Muscle of arm (tissue), 14 donors: ENCODE measurements at places on chromosomes 13 and 19.

DNA sequence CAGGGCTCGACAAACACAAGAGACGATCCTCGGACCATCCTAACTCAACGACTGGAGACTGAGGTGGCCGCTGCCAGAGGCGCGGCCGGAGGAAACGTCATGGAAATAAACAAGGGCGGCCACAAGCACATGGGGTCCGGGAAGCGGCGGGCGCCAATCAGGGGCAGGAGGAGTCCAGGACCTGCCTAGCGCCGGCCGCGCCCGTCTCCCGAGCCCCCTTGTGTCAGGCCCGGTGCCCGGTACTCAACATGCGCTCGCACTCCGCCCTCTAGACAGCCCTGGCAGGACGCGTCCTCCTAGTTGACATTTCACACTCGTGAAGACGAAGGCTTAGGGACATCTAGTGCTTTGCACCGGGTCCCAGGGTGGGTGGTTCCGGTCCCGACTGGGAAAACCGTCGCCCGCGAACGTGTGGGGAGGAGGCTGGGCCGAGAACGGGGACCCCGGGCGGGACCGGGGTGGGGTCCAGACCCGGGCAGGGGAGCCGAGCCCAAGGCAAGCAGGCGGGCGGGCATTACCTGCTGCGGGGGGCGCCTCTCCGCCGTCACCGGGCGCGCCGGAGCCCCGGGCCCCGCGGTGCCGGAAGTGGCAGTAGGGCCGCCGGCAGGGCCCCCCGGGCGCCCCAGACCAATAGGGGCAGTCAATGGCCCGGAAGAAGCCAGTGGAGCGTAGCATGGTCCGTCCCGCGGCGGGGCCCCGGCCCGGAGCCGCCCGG lies 442 bp downstream of the REXO1 start:
- DNase-seq = no peak

DNA sequence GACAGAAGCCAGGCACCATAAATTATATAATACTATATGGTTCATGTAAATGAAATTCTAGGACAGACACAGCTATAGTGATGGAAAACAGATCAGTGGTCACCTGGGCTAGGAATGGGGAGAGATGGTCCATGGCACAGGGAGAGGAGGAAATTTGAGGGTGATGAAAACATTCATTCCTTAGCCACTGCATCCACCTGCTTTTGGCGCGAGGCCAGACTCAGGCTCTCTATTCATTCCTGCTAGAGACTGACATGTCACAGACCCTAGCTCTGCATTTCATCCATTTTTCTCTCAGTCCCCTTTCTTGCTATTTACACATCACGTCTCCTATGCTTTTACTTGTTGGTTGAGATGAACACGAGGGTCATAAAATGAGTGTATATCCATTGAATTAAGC lies 628.3 kb upstream of the SLC10A2 start:
- DNase-seq = no peak

- no peak for DNase-seq
Observed at GRCh38 chr13:109401307-109401706, 385.1 kb downstream of the IRS2 start.

DNA sequence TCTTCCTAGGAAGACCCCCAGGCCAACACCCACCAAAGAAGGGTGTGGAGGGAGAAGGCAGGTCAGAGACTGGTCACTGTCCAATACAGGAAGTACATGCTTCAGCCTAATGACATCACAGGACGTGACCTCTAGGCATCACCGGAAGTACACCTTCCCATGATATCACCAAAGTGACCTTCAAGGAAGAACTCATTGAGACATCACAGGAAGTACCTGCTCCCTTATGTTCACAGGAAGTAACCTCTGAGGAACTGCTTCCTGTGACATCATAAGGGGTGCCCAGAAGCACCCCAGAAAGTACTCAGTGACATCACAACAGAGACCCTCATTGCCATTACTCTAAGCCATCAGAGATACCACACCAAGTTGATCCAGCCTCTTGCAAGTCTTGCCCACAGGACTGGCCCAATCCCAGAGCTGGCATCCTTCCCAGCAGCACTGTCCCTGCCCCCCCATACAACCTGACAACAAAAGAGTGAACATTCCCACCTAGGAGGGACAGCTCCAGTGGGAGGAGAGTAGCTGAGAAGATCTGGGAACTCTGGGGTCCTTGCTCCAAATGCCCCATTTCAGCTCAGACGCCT lies 24.2 kb upstream of the NANOS2 start:
- no peak for DNase-seq

DNA sequence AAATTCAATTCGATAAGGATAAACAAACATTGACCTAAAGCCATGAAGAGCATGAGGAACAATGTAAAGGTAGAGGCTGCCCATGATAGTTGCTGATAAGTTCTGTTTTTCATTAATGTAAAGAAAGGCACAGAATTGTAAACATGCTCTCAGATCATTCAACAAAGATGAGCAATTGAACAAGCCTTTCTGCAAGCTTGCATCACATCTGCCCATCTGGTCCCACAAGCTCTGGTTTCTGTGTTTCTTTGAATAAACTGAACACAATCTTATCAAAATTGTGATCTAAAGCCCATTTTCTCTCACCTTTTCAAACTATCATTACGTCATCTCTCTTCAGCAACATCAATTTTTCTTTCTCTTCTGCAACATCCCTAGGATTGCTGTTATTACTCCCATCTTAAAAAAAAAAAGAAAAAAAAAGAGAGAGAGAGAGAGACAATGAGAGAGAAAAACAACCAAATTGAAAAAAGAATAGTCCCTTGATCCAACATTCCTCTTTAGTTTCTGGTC lies 487.2 kb upstream of the GPC6 start:
- no peak for DNase-seq

DNA sequence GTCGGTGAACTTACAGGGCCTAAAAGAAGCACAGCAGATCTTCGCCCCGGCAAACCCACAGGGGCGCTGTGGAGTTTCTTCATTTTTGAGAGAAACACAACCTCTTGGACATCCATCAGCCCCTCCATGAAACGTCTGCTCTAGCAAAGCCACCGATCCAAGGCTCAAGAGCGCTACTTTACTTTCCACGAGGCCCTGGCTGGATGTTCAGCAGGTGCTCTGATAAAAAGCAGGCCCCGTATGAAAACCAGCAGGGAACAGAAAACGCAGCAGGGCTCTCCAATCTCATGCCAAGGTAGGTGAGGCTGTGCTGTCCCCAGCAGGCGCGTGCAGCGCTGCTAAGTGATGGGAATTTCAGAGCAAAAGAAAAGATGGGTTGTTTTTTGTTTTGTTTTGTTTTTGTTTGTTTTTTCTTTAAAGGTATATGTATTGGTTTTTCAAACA lies 86.7 kb downstream of the IRS2 start:
- DNase-seq = no peak

DNA sequence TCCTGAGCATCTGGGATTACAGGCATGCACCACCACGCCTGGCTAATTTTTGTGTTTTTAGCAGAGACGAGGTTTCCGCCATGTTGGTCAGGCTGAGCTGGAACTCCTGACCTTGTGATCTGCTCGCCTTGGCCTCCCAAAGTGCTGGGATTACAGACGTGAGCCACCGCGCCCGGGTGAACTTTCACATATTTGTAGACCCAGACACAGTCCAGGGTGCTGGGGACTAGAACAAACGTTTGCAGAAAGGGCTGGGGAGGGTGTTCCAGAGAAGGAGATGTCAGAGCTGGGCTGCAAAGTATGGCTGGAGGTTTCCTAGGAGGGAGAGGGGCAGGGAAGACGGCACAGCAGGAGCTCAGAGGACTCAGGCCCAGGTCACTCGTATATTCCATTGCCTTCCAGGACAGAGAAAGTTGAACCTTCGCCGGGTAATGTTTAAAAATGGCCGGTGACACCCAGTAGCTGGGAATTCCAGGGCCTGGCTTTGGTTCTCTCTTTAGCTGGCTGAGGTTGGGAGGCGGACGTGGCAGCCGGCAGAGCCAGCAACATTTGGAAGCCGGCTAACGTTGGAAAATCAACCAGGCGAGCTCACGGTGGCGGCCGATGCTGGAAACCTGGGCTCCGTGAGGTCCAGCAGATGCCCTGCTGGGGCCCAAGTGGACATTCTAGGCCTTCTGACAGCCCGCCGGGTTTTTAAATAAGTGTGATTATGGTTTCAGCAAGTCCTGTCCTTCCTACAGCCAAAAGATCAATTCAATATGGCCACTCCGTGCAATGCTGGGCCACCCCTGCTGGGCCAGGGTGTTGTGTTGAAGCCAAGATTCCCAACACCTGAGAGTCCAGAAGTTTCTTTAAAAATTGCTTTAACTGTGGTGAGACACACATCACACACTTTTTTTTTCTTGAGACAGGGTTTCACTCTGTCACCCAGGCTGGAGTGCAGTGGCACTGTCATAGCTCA lies 41.5 kb downstream of the NFIC start:
- peak; percentile 88 for DNase-seq

DNA sequence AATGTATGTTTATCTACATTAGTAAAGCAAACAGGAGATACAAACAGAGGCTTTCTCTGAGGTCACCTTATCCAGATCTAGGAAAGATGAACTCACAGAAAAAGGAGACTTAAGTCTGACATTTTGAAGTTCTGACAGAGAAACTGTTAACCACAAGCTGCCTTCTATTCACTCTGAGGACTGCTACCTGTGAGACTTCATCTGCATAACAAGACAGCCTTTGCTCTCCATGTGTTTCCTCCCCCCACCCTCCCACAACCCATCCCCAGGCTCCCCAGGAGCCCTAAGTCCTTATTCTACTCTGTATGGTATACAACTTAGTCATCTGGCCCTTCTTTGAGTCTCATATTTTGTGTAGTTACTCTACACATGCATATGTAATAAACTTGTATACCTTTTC lies 699.0 kb downstream of the FGF9 start:
- DNase-seq = no peak

DNA sequence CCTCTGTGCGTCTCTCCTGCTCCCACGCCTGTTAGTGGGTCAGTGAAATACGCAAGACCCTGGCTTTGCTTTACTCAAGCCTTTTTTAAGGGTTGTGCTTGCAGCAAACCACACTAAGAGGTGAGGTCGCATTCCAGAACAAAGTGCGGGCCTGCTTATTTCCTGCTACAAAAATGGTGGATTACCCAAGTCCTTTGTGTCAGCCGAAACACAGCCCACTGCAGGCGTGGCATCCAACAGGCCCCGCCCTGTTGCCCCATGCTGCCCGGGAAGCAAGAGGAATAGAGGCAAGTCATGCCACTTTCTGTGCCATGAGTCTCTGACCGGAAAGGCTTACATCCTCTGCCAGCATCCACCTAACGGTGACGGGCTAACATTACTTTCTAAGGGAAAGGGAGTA lies 7.7 kb upstream of the IRS2 start:
- no peak for DNase-seq
